ENCODE measurements at places on chromosomes 5 and 9. TPM values are rescaled to one million over a fixed set of nuclear protein-coding genes. Genes with fewer than 3 reads are reported as not detected.

The FAM193B gene
- total RNA-seq = 82.8 TPM

The UBE2QL1 gene
- total RNA-seq = 5.0 TPM

The F2RL2 gene
- 6.6 TPM for total RNA-seq

The FSTL4 gene
- not detected for total RNA-seq

GRCh38 chr5:74655716-74656115 lies 15.2 kb upstream of the ENC1 start:
- H3K4me3 ChIP-seq = no peak overlapping the region
- H3K4me1 ChIP-seq = no peaks in the 10 kb centered on the region

DNA sequence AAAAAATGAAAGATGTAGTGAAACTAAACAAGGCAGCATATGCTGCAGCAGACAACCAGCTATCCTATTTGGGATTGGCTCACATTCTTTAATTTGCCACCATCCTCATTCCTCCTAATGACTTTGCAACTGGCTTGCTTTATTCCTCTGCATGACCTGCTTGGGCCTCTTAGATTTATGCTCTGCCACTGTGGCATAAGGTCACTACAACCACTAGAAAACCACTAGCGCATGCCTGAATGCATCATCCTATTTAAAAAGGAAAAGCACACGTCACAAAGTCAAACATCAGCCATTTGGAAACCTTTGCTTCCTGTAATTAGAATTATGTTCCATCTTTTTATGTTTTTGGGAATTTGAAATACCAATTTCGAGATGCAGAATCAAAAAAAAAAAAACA lies 40.8 kb upstream of the CCDC152 start:
- H3K36me3 ChIP-seq = no peaks in the 10 kb centered on the region
- DNase-seq = no peak

DNA sequence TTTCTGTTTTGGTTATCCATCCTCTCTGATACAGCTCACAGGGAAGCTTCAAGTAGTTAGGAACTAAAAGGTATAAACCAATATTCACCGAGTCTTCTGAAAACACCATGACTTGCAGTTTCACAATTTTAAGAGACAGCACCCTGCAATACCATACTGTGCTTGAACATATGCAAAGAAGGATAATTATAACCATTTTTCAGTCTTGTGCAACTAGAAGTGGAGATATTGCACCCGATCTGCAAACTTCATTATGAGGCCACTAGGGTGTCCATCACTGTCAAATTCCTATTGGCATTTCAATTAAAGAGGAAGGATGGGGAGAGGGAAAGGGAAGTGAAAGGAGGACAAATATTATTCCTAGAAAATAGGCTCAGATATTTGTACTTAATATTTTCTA lies 32.4 kb upstream of the CEP120 start:
- H3K27ac ChIP-seq = no peak overlapping the region
- no peak for DNase-seq
- no peak overlapping the region for H3K4me3 ChIP-seq
- no peaks in the 10 kb centered on the region for H3K4me1 ChIP-seq

DNA sequence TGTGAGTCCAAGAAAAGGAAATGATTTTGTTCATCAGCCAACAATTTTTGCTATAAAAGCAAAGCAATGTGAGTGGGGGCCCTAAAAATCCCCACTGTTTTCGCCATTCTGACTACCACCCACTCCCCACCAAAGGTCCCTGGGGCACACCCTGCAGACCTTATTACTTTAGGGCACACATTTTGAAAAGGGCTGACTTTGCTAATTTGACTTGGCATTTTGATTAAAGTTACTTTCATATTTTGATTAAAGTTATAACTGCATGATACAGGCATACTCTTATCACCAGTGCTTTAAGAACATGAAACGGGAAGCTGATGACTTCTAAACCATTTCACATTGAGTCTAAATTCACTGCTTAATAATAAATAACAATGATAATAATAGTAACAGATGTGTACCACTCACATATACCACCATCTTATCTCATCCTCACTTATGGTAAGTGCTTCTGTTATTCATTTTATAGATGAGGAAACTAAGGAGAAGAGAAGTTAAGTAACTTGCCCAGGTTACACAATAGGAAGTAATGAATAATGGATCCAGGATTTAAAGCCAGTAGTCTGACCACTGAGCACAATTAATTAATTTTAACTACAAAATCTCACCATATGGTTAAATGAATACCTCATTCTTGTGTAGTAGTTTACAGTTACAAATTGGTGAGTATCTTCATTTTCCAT lies 25.4 kb upstream of the NR3C1 start:
- no peaks in the 10 kb centered on the region for H3K27me3 ChIP-seq
- no peak overlapping the region for H3K4me3 ChIP-seq
- no peak overlapping the region for H3K27ac ChIP-seq
- no peak for DNase-seq
- H3K4me1 ChIP-seq = peaks cover 8% of the 10 kb centered on the region

Data from sigmoid colon (tissue), 7 donors.